Astrocyte (in vitro differentiated cells and primary cell): ENCODE measurements at places on chromosomes 6 and 20. TPM values are rescaled to one million over a fixed set of nuclear protein-coding genes. Genes with fewer than 3 reads are reported as not detected.

Gene SLC22A3
- total RNA-seq: 0.57 and 0.89 TPM in 2 replicates

Gene C6orf58
- not detected in 2 replicates for total RNA-seq

Gene TRDN
- not detected in 2 replicates for total RNA-seq

Gene RTEL1
- 15.5 and 15.6 TPM in 2 replicates for total RNA-seq

Gene CD24
- 51.1 and 95.1 TPM in 2 replicates for total RNA-seq

Gene TMEM14C
- 128 and 134 TPM in 2 replicates for total RNA-seq

Gene BMP6
- 2.2 and 2.8 TPM in 2 replicates for total RNA-seq

Gene GABBR1
- 61.4 and 66.3 TPM in 2 replicates for total RNA-seq

Gene BTN1A1
- total RNA-seq: not detected in 2 replicates

Gene PRDM13
- total RNA-seq: not detected in 2 replicates

Gene BPIFA1
- not detected in 2 replicates for total RNA-seq

Gene UCKL1
- total RNA-seq: 33.0 and 33.4 TPM in 2 replicates

Gene GJA10
- total RNA-seq: not detected in 2 replicates

Gene NR2E1
- not detected in 2 replicates for total RNA-seq

Gene RXRB
- 34.0 and 39.4 TPM in 2 replicates for total RNA-seq

Gene FAM209B
- total RNA-seq: 0.60 TPM in 1 of 2 replicates, not detected in the other

Gene PPP1R16B
- total RNA-seq: 0.41 and 0.68 TPM in 2 replicates

Gene APOM
- total RNA-seq: 0.89 and 1.2 TPM in 2 replicates

Gene ZNF334
- 8.5 and 9.3 TPM in 2 replicates for total RNA-seq
